ENCODE measurements at places on chromosomes 13 and 19. TPM values are rescaled to one million over a fixed set of nuclear protein-coding genes. Genes with fewer than 3 reads are reported as not detected.
A peak's percentile ranks its signal among the peaks of the same experiment; 100 is the strongest.

- DNase-seq, result no peak
- no peak overlapping the region for H3K27ac ChIP-seq
- H3K36me3 ChIP-seq, result no peaks in the 10 kb centered on the region
- H3K4me3 ChIP-seq, result no peak overlapping the region
- H3K4me1 ChIP-seq, result no peaks in the 10 kb centered on the region
Measured at GRCh38 chr13:44649104-44649428, 72.9 kb upstream of the TSC22D1 start.

DNA sequence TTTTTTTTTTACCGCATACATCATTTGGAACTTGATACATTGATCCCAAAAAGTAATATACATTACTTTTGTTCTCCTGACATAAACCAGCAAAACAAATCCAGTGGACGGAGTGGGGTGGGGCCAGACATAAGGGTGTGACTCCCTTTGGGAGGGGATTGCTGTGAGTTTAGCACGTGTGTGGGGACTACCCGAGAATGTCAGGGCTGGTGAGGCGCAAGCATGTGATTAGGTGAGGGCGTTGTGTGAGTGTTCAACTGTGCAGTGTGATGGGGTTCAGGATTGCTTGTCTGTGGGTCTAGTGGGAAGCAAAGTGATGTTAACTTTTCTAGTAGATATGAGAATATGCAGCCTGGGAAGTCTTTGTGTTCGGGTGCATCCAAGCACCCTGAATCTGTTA is 468.0 kb downstream of the TSHZ3 start:
- H3K4me3 ChIP-seq, result no peak overlapping the region
- H3K4me1 ChIP-seq, result no peaks in the 10 kb centered on the region
- H3K36me3 ChIP-seq, result no peaks in the 10 kb centered on the region
- no peak overlapping the region for H3K27ac ChIP-seq

DNA sequence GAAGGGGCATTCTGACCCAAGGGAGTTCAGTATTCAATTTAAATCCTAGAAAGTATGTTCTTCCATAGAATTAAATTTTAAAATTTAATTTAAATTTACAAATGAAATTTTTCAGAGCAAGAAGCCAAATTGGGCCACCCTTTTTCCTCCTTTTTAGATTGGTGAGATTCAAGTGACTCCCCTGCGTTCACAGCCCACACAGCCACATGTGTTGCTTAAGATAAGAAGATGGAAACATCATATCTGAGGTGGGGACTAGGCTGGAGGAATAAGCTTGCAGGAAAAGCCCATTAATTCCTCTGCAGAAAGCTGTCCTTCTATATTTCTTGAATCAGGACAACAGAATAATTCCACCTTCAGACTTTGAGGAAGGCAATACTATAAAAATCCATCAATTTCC is 392.7 kb upstream of the ZNF507 start:
- no peaks in the 10 kb centered on the region for H3K36me3 ChIP-seq
- H3K27me3 ChIP-seq, result peaks cover 2% of the 10 kb centered on the region
- H3K27ac ChIP-seq, result no peak overlapping the region
- no peak overlapping the region for H3K4me3 ChIP-seq

DNA sequence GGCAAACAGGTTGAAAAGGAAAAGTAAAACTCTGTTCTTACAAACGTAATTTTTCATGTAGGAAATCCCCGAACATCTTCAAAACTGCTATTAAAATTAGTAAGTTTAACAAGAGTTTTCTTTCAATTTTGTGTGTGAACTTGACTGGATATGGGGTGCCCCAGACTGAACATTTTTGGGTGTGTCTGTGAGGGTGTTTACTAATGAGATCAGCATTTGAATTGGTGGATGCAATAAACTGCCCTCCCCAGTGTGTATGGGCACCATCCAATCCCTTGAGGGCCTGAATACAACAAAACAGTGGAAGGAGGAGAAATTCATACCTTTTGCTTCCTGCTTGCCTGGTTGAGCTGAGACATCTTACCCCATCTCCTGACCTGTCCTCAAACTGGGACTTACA is 11.8 kb downstream of the HAUS8 start:
- no peak overlapping the region for H3K27ac ChIP-seq
- H3K4me1 ChIP-seq, result no peaks in the 10 kb centered on the region
- no peaks in the 10 kb centered on the region for H3K27me3 ChIP-seq
- no peak for DNase-seq
- H3K36me3 ChIP-seq, result no peaks in the 10 kb centered on the region

GRCh38 chr13:25281193-25281934 is 5.9 kb downstream of the MTMR6 start:
- H3K4me1 ChIP-seq, result no peaks in the 10 kb centered on the region
- H3K27ac ChIP-seq, result no peak overlapping the region

Gene LGALS14
- not detected for total RNA-seq

Gene ZNF625
- total RNA-seq, result 7.9 TPM

DNA sequence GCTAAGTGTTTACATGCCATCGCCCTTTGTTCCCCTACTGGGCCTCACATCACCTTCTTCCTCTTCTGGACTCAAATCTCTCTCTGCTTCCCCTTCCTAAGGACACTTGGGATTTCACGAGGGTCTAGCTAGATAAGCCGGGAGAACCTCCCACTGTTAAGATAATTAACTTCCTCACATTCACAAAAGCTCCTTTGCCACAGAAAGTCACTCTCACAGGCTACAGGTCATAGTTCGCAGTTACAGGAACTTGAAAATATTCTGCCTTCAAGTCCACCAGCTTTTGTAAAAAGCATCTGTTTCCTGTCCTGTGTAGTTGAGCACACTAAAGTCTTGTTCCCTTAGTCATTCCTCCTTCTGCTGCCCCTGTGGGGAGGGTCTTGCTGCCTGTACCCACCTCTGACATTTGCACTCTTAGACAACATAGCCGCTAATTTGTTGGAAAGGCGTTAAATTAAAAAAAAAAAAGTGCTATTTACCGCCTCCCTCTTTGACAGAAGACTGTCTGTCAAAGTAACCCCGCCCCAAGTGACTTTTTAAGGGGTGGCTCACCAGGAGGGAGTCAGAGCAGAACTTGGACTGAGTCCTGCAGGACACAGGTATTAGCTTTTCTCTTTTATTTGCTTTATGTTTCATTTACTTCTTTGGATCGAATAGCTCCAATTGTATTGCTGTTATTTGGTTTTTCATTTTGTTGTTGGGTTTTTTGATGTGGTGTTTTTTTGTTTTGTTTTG is 26.8 kb upstream of the CEACAM21 start:
- H3K27me3 ChIP-seq, result peaks cover 7% of the 10 kb centered on the region
- no peaks in the 10 kb centered on the region for H3K4me1 ChIP-seq
- no peak overlapping the region for H3K27ac ChIP-seq

DNA sequence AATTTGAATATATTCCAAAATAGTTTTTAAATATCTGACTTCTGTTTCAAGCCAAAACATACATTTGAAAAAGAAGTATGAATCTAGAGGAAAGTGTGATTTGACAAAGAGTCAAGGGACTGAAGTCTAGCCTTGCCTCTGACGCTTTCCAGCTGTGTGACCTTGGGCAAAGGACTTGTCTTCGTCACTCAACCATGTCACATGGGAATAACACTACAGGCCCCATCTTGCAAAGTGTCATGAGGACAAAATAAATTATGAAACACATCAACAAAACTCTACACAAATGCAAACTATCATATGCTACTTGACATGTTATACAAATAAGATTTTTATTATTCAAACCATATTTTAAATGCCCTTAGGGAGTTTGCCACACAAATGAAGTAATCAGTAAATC is 73.0 kb downstream of the CYSLTR2 start:
- H3K4me3 ChIP-seq, result no peak overlapping the region
- no peak overlapping the region for H3K27ac ChIP-seq
- no peaks in the 10 kb centered on the region for H3K27me3 ChIP-seq

DNA sequence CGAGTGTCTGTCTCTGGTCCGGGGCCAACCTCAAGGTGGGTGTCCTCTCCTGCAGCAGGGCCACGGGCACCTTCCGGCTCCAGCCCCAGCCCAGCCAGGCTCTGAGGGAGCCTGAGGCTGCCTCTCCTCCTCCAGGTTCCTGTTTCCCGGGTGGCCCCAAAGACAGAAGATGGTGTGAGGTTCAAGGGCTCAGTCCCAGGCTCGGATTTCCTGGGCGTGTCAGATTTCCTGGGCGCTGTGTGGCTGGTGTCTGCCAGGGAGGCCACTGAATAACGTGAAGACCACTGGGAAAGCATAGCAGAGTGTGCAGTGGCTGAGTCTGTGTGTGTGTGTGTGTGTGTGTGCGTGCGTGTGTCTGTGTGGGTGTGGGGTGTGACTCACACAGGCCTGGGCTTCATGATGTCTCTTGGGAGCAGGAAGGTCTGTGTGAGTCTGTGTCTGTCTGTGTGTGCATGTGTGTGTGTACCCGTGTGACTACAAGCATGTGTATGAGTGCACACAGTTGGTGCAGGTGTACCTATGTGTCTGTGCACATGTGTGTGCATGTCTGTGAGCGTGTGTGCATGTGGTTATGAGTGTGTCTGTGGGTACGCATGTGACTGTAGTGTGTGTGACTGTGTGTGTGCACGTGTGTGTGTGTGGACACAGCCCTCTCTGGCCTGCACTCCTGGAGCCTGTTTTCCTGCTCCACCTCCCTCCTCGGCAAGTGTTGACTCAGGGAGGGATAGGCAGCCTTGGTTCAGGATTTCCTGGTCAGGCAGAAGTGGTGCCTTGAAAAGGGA is 28.3 kb downstream of the CEBPA start:
- no peak overlapping the region for H3K4me3 ChIP-seq
- H3K4me1 ChIP-seq, result peaks cover 10% of the 10 kb centered on the region
- H3K27me3 ChIP-seq, result no peaks in the 10 kb centered on the region
- no peak overlapping the region for H3K27ac ChIP-seq

- DNase-seq, result no peak
- no peak overlapping the region for H3K27ac ChIP-seq
- H3K4me3 ChIP-seq, result no peak overlapping the region
- H3K4me1 ChIP-seq, result no peaks in the 10 kb centered on the region
- no peaks in the 10 kb centered on the region for H3K36me3 ChIP-seq
Measured at GRCh38 chr13:95874286-95874685, 178.9 kb downstream of the UGGT2 start.

- H3K36me3 ChIP-seq, result no peaks in the 10 kb centered on the region
- DNase-seq, result peak; percentile 7
- H3K27ac ChIP-seq, result no peak overlapping the region
- H3K27me3 ChIP-seq, result no peaks in the 10 kb centered on the region
- H3K4me1 ChIP-seq, result no peaks in the 10 kb centered on the region
Measured at GRCh38 chr13:28181413-28181812, 43.1 kb downstream of the PAN3 start.

Gene CYP2A6
- 0.41 TPM for total RNA-seq

Gene PCDH9
- total RNA-seq, result 4.2 TPM

Gene MBD3L2
- not detected for total RNA-seq

Gene PNMA8C
- total RNA-seq, result not detected

DNA sequence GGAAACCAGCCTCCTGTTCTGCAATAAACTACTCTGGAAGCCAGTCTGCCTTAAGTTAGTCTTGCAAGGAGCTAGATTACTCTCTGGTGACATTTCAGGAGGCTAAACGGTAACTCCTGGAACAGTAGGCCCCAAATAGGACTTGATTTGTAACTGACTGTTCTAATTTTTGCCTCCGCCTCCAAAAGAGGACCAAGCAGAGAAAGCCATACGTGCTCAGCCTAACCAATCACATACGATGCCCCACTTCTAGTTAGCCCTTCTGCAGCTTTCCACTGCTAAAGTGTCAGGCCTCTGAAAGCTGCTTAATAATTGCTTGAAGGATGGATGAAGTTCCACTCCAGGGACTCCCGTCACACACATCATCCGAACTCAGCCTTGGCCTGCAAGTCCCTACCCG is 744 bp downstream of the ZNF805 start:
- no peak for DNase-seq
- no peaks in the 10 kb centered on the region for H3K27me3 ChIP-seq
- H3K36me3 ChIP-seq, result no peaks in the 10 kb centered on the region
- peak overlapping the region; percentile 97 for H3K27ac ChIP-seq

DNA sequence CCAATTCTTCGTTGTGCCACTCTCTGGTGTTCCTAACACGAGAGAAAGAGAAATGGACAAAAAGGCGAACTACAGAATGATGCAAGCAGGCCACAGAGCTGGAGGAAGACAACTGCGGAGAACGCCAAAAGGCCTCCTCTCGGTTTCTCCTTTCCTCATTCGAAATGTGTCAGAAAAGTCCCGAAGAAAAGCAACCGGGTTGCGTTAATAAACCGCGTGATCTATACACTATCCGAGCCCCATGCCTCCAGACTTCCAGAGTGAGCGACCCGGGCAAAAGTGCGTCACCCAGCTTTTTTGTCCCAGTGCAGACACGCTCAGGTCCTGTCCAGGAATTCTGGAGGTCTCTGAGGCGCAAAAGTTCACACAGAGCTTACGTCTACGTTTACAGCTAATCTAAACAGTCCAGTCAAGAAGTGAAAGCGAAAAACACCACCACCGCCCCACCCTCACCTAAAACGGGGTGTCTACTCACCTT is 413 bp downstream of the N4BP2L2 start:
- peak overlapping the region; percentile 87 for H3K4me3 ChIP-seq
- no peaks in the 10 kb centered on the region for H3K27me3 ChIP-seq
- peaks cover 18% of the 10 kb centered on the region for H3K36me3 ChIP-seq
- H3K4me1 ChIP-seq, result peaks cover 3% of the 10 kb centered on the region
- no peak for DNase-seq

Gene ISYNA1
- total RNA-seq, result 351 TPM

- H3K27ac ChIP-seq, result no peak overlapping the region
- DNase-seq, result no peak
- H3K36me3 ChIP-seq, result no peaks in the 10 kb centered on the region
- no peaks in the 10 kb centered on the region for H3K27me3 ChIP-seq
- H3K4me1 ChIP-seq, result no peaks in the 10 kb centered on the region
Measured at GRCh38 chr13:88958821-88959220, 1287.7 kb downstream of the SLITRK5 start.

Gene GNA15
- total RNA-seq, result 6.2 TPM

Gene SYCN
- 0.33 TPM for total RNA-seq
